ENCODE measurements at places on chromosomes 1 and 21.
A peak's percentile ranks its signal among the peaks of the same experiment; 100 is the strongest.

DNA sequence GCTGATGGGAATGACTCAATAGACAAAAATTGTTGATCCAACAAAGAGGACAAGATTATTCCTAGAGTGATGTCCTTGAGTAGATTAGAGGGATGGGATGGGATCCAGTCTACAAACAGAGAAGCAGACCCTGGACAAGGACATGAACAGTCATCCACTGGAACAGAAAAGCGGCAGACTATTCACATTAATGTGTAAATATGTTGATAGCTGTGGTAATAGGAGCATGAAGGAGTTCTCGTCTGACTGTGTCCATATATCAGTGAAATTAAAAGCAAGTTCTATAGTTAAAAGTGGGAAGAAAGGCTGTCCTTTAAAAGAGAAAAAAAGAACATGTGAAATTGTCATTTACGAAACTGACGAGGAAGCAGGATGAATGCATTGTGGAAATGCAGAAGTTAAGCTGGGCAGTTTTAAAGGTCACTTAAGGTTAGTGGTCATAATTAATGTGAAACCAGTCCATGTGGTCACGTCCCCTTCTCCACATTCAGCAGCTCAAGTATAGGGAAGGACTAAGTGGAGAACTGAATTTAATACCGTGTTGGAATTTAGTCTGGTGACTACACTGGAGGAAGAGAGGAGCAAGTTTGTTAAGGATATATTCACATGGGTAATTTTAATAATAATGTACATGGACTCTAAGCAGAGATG is 62.1 kb downstream of the PIK3R3 start:
- no peak for DNase-seq

- DNase-seq: no peak
Observed at GRCh38 chr1:200976634-200977033, 46.9 kb downstream of the KIF21B start.

- DNase-seq: no peak
Observed at GRCh38 chr21:36145259-36145658, 10.4 kb downstream of the CBR3 start.

GRCh38 chr1:231416901-231417300 is 5.2 kb downstream of the EGLN1 start:
- DNase-seq: no peak

- no peak for DNase-seq
Observed at GRCh38 chr1:13772271-13772670, 72.3 kb downstream of the PRDM2 start.

DNA sequence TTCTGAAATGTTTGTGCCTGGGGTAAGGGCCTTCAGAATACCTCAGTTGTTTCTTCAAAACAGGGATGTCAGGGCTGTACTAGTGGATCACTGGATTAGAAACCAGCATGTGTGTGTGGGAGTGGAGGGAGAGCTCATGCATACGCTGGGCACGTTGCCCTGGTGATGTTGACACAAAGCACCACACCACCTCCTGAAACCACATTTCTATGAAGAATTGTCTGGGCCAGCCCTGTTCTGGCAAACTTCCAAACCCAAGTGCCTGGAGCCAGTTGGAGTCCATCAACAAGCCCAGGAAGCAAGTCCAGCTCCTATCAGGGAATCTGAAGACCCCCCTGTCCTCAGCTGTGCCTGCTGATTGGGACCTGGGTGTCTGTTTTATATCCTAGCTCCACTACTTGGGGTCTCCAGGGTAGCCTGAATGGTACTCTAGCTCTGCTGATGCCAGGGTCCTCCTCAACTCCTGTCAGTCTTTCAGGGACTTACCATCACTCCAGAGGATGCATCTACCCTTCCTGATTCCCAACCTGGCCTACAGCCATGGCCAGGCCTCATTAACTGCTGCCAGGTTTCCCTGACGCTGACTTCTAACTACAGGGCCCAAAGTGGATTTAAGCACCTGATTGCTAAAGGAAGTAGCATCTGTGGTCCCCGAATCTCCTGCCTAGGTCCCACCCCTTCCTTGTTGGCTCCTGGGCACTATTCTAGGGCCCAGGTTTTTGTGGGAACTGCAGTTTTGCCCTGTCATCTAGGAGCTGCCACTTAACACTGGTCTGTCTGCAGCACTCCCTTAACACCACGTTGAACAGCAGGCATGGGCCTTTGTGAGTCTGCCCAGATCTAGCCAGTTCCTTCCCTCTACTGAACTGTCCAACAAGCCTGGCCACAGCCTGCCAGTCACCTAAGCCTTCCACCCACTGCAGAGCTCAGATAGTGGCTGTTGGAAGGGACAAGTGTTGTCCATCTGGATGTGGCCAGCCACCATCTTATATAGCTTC is 45.5 kb downstream of the LPAR3 start:
- peak; percentile 94 for DNase-seq

DNA sequence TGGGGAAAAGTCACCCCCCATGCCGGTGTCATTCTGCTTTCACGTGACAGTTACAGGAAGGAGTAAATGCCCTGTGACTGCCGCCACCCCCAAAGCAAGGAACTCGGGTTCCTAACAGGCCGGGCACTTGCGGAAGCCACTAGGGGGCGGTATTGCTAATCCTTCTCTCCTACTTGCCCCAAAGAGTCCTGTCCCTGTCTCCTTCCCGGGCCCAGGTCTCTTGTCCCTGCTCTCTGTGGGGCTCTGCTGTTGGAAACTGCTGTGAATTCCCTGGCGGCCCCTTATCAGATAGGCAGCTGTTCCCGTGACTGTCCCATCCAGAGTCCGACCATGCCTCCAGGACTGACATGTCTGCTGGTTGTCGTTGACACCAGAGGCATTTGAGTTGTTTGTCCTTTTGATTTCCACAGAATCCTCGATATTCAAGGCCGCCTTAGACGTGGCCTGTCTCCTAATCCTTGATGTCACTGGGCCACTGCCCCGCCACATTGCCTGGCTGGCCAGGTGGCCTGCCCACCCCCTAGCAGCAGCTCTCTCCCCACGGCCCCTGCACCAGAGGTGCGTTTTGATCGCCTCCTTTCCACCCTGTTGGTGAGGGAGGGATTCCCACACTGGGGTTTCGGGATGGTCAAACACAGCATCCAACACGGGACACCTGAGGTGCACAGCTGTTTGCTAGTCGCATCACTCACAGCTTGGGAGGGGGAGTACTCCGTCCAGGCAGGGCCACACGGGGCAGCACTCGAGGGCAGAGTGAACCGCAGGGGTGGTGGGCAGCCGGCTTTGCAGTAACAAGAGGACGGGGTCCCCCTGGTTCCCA is 37.3 kb downstream of the CHAF1B start:
- peak; percentile 23 for DNase-seq

DNA sequence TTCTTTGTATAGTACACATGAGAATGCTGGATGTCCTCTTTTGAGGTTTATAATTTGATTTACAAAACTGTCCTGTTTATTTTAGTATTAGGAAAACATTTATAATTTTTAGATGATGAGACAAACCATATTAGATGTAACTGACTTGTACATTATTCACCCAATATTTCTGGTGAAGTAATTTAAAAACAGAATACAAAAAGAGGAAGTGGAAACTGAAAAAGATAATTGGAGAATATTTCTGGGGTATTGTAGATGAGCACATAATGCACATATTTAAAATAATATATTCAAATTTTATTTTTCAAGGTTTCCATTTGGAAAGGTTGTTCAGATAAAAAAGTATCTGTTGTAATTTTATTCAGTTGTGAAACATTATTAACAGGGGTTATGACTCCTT is 40.7 kb downstream of the XPR1 start:
- no peak for DNase-seq

DNA sequence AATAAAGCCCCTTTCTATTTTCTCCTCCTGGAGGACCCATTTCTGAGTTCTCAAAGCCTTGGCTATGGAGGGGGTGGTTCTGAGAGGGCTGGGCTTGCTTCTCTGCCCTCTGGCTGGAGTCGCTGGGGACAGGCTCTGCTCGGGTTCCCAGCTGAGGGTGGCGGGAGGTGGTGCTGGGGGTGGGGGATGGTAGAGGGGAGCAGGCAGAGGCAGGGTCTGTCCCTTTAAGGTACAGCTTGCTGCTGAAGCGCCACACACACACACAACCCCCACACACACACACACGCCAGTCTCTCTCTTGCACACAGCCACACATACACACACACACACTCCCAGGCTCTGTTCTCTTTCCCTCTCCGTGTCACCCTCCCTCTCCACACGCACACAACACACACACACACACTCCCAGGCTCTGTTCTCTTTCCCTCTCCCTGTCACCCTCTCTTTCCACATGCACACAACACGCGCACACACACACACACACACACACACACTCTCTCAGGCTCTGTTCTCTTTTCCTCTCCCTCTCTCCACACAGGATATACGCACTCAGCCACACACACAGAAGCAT is 69.8 kb upstream of the SSBP3 start:
- DNase-seq: no peak

DNA sequence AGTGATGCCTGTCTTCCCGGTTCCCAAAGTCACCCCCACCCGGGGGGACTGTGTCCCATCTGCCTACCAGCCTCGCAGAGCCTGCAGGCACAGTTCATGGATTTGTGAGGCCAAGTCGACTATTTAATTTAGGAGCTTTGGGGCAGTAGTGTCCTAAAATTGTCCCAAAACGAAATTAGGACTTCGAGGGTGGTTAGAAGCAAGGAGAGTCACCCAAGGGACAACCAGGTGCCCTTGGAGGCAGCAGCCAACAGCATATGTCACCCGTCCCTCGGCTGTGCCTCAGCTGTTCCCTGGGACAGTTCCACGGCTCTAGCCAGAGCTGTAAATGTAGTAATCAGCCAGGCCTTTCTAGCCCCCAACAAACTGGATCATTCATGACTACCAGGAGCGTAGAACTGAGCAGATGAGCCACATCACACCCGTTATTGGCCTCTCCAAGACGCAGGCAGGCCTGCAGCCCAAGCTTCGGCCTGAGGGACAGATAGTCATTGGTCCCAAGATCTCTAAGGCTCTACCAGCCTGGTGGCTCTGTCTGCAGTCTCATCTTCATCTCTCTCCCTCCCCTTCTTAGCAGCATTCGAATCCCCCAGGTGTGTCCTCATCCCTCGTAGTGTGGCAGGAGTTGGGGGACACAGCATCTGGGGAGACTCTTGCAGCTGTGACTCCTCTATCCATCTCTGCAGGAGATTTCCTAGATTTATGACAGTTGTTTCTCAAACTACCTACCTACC is 2.9 kb downstream of the PAX7 start:
- no peak for DNase-seq

- DNase-seq: peak; percentile 77
Observed at GRCh38 chr1:8822373-8823294, 5.2 kb upstream of the RERE start.

- no peak for DNase-seq
Observed at GRCh38 chr1:112317611-112318062, 78.4 kb upstream of the CTTNBP2NL start.

GRCh38 chr1:193677874-193678273 is 491.5 kb upstream of the B3GALT2 start:
- DNase-seq: no peak

- DNase-seq: no peak
Observed at GRCh38 chr1:155313261-155313660, 4.6 kb downstream of the FDPS start.

DNA sequence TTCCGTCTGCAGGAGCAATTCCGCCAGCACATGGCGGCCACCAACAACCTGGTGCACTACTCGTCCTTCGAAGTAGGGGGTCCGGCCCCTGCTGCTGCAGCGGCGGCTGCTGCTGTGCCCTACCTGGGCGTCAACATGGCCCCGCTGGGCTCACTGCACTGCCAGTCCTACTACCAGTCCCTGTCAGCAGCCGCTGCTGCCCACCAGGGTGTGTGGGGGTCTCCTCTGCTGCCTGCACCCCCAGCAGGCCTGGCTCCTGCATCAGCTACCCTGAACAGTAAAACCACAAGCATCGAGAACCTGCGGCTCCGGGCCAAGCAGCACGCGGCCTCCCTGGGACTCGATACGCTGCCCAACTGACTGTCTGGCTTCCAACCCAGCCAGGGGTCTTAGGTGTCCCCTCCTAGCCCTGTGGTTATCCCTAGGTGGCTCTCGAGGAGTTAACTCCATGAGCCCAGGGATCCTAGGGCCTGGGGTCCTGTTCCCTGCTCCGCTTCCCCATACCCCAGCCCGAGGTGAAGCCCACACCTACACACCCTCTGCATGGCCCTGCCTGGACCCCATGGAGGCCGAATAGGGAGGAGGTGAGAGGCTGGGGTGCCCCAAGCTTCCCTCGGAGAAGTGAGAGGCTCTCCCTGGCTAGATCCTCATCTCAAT is 22.6 kb downstream of the DMBX1 start:
- DNase-seq: no peak

- no peak for DNase-seq
Observed at GRCh38 chr1:229613938-229614337, 12.0 kb downstream of the TAF5L start.

DNA sequence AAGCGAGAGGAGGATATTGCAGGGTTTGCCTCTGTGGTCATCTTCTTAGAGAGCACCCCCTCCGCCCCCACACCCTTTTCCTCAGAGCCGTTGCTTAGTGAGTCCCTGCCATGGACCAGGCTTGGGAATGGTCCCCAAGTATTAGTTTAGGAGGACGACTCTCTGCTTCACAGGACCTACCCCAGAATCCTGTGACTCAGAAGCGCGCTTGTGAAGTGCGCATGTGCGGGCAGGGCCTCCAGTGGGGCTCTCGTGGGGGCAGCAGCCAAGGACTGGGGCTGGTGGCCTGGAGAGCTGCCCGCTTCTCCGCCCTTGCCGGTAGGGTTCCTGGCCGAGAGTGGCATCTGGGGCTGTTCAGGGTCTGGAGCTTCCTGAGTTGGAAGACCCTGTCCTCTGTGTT is 37.3 kb upstream of the HMGN1 start:
- DNase-seq: no peak

DNA sequence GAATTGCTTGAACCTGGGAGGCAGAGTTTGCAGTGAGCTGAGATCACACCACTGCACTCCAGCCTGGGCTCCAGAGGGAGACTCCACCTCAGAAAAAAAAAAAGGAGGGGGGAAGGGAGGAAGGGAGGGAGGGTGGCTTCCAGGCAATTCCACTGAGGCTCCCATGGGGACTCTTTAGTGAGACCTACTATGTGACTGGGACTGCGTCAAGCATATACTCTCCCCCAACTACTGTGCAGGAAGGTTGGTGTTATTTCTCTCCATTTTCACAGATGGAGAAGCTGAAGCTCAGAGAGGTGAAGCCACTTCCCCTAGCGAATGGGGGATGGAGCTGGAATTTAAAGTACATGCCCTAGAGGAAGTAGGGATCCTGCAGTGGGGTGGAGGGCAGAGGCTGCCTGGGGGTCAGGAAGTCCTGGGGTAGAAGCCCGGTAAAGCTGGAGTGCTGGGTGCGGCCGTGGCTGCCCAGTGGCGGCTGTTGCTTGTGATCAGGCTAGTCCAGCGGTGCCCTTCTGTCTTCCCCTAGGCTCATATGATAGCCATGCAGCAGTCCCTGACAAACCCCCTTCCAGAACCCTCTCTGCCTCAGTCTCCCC is 40.3 kb downstream of the RAP1GAP start:
- no peak for DNase-seq

- DNase-seq: no peak
Observed at GRCh38 chr1:963301-963651, 2.9 kb downstream of the KLHL17 start.

GRCh38 chr1:7555391-7556185 is 215.5 kb upstream of the VAMP3 start:
- DNase-seq: no peak

GRCh38 chr21:41133874-41134522 is 34.0 kb upstream of the BACE2 start:
- DNase-seq: peak; percentile 41

DNA sequence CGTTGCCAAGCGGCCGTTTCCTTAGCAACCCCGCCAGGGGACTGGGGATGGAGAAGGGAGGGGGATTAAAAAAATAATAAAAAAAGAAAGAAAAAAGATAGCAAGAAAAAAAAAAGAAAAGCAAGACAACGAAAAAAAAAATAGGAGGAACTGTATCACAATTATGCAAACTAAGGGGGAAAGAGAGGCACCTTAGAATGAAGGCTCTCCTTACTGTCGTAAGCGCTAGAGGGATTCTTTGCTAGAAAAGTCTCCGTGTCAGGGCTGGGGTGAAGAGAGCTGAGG is 625 bp upstream of the NEGR1 start:
- no peak for DNase-seq
